Lung (tissue), 17 donors: ENCODE measurements at places on chromosomes 1 and 21. TPM values are rescaled to one million over a fixed set of nuclear protein-coding genes. Genes with fewer than 3 reads are reported as not detected.

The CFHR5 gene
- not detected for polyA plus RNA-seq

DNA sequence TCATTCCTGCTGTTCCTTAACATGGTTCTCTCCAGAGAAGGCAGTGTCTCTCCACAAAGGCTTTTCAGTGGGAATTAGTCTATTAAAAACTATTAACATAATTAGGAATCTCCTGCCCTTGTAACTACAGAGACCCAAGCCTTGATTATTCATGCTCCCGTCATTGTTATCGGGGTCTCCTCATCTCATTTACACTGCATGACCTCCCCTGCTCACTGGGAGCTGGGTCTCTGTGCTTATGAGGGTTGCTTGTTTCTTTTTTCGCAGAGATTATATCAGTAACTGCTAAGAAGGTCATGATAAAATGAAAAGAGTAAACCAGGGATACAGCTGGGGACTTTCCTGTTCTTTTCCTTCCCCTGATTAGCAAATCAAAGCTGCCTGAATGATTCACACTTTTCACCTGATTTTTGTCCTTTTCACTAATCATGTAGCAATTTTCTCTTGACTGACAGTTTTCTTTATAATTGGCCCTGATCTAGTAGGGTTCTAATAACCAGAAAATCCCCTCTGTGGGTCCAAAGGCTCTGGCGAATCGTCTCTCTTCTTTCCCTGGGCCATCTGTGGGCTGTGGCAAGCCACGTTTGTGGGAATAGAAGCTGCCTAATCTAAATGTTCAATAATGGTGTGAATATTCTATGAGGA lies 116.5 kb upstream of the BARHL2 start:
- H3K27ac ChIP-seq, result no peak overlapping the region
- peaks cover 4% of the 10 kb centered on the region for H3K4me1 ChIP-seq
- no peak for DNase-seq
- H3K36me3 ChIP-seq, result no peaks in the 10 kb centered on the region
- H3K27me3 ChIP-seq, result peaks cover 92% of the 10 kb centered on the region
- no peak overlapping the region for H3K4me3 ChIP-seq

DNA sequence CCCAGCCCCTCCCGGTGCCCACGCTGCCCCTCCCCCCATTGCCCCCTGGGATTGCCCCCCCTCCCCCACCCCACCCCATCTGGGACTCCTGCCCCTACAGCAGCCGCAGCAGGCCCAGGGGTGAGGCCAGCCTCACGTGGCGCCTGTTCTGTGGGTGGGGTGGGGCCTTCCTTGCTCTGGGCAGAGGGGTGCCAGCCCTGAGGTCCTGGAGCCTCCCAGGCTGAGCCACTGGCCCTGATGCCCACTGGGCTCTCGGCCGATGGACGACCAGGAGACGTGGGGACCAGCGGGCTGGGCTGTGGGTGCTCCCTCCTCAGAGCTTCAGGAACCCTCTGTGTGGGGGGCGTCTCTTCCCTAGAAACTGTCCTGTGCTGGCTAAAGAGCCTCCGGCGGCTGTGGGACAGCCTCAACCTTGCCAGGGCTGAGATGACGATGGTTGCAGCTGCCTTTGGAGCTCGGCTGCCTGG lies 5.8 kb upstream of the C1orf159 start:
- H3K4me3 ChIP-seq, result no peak overlapping the region
- peaks cover 12% of the 10 kb centered on the region for H3K27me3 ChIP-seq
- no peak for DNase-seq
- H3K4me1 ChIP-seq, result peaks cover 5% of the 10 kb centered on the region

The ID3 gene
- 134 TPM for polyA plus RNA-seq

GRCh38 chr1:68473060-68473459 lies 23.3 kb upstream of the RPE65 start:
- no peak overlapping the region for H3K4me3 ChIP-seq
- no peak overlapping the region for H3K27ac ChIP-seq
- DNase-seq, result no peak
- H3K36me3 ChIP-seq, result no peaks in the 10 kb centered on the region
- H3K27me3 ChIP-seq, result no peaks in the 10 kb centered on the region

DNA sequence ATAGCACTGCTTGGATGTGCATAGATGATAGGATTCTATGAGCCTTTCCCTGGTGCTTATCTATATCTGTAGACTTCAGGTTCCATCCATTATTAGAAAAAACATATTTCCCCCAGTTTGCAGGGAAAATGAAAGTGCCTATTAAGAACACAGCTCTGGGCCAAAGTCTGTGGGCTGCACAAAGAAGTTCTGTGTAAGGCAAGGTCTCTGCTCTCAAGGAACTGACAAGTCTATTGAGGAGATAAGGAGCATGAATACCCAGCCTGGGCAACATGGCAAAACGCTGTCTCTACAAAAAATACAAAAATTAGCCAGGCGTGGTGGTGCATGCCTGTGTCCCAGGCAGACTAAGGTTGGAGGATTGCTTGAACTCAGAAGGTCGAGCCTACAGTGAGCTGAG lies 22.3 kb upstream of the SDE2 start:
- no peaks in the 10 kb centered on the region for H3K4me1 ChIP-seq
- no peak overlapping the region for H3K27ac ChIP-seq
- H3K36me3 ChIP-seq, result no peaks in the 10 kb centered on the region

DNA sequence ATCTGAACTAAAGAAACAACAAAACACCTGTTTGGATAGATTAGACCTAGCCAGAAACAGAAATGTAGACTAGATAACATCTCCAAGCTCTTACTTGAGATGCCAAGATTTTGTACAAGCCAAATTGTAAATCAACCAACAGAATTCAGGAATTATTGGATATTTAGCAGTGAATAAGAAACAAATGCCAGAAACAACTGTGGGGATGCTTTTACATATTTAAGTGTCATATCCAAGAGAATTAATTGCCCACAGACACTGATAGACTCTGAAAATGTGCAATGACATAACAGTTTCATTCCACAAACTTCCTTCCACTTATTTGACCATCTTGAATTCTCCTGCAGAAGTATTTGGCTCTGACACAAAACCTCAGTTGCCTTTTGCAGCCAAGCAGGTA lies 92.3 kb downstream of the SGIP1 start:
- H3K4me3 ChIP-seq, result no peak overlapping the region
- no peak overlapping the region for H3K27ac ChIP-seq
- no peaks in the 10 kb centered on the region for H3K4me1 ChIP-seq
- no peak for DNase-seq
- H3K27me3 ChIP-seq, result no peaks in the 10 kb centered on the region
- H3K36me3 ChIP-seq, result no peaks in the 10 kb centered on the region

DNA sequence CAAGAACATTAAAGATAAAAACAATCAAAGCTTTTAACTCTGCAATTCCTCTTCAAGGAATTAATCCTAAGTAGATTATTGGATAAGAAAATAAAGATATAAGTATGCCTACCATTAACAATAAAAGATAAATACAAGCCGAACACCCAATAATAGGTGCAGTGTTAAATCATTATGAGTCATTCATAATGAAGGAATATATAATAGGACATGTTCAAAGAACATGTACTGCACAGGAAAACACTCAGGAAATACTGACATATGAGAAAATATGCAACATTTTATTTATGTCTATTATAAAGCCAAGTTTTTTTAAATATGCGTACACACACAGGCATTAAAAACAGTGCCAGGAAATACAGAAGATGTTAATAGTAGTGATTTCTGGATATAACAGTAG lies 11.1 kb upstream of the EXO1 start:
- no peak overlapping the region for H3K27ac ChIP-seq
- no peak overlapping the region for H3K4me3 ChIP-seq
- no peaks in the 10 kb centered on the region for H3K36me3 ChIP-seq
- DNase-seq, result no peak
- H3K4me1 ChIP-seq, result no peaks in the 10 kb centered on the region

GRCh38 chr1:167117225-167117624 lies 23.4 kb downstream of the STYXL2 start:
- H3K4me3 ChIP-seq, result no peak overlapping the region
- DNase-seq, result no peak
- H3K27me3 ChIP-seq, result peaks cover 7% of the 10 kb centered on the region
- no peaks in the 10 kb centered on the region for H3K36me3 ChIP-seq

The KLHDC9 gene
- 8.6 TPM for polyA plus RNA-seq

DNA sequence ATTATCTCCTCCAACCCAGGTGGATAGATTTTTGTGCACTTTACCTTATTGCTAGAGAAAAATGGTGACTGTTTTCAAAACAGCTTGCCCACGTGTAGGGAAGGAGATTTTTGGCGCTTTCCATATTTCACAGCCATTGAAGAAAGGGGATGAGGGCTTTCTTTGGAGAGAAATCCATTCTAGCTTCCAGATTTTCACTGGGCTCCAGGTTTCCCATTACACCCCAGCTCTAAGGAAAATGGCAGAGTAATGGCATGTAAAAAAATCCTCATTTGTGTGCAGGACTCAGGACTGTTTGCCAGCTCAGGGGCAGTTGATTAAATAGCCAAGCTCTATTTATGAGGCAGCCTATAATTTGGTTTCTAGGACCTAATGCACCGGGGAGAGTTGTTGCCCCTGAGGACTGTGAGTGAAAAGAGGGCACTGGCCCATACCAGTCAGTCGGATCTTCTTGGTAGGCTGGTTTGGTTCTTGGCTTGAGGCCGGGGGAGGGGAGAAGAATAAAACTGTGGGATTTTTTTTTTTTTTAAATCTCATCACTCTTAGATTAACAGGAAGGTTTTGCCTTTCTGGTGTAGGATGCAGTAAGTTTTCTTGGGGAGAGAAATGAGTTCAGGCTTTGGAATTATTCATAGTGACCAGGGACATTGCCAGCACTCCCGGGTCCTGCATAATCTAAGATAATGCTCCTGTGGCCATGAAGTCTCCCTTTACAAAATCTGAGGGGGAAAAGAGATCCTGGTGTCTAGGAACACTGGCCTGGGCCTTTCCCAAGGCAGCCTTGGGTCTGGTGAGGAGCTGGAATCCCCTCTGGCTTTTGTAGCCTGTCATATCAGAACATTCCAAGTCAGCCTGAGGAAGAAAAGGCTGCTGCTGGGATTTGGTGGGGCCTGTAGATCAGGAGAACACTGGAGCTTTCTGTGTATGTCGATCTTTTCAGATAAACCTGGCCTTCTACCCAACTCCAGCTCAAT lies 1.9 kb upstream of the ARID1A start:
- H3K36me3 ChIP-seq, result no peaks in the 10 kb centered on the region
- peak overlapping the region; percentile 78 for H3K27ac ChIP-seq
- H3K4me3 ChIP-seq, result no peak overlapping the region
- no peaks in the 10 kb centered on the region for H3K27me3 ChIP-seq
- no peak for DNase-seq
- peaks cover 29% of the 10 kb centered on the region for H3K4me1 ChIP-seq

The SV2A gene
- polyA plus RNA-seq, result 0.94 TPM
